NCI-H774 (cell line): ENCODE measurements at places on chromosomes 3 and 15.
A peak's percentile ranks its signal among the peaks of the same experiment; 100 is the strongest.

DNA sequence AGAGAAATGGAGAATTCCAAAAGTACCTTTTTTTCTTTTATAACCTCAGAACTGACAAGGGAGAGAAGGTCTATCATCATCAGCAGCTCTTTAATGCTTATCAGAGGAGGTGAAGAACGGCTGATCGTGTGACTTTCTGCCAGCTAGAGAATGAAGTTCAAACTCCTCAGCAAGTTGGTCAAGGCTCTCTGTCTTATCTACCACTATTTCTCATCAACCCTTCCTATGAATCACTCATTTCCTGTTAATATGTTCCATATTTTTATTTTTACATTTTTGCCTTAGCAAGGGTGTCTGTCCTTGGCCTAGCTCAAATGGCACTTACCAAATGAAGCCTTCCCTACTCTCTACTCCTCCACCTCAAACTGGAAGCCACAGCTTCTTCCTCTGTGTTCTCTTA lies 73.1 kb upstream of the TSPAN3 start:
- DNase-seq = no peak

DNA sequence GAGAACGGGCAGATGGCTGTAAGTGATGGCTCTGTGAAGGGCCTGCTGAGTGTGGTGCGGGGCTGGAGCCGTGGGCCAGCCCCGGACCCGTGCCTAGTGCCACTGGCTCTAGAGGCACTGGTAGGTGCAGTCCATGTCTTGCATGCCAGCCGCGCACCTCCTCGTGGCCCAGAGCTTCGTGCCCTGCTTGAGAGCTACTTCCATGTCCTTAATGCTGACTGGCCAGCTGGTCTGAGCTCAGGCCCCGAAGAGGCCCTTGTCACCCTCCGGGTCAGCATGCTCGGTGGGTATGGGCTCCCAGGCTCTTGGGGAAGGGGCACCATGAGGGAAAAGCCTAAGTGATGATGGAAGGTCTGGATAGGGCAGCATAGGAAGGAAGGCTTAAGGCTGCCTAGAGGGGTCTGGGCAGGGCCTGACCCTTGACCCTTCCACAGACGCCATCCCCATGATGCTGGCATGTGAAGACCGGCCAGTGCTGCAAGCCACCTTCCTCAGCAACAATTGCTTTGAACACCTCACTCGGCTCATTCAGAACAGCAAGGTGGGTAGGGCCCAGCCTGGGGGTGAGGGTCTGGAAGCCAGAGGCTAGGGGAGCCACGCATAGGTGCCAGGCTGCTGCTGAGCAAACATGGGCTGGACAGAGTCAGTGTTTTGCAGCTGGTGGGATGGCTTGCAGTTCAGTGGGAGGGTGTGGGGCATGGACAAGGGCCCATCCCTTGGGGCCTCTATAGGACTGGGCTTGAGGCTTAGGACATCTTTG lies 12.1 kb downstream of the NBEAL2 start:
- no peak for DNase-seq

GRCh38 chr3:193796089-193796488 lies 203.1 kb downstream of the OPA1 start:
- no peak for DNase-seq

DNA sequence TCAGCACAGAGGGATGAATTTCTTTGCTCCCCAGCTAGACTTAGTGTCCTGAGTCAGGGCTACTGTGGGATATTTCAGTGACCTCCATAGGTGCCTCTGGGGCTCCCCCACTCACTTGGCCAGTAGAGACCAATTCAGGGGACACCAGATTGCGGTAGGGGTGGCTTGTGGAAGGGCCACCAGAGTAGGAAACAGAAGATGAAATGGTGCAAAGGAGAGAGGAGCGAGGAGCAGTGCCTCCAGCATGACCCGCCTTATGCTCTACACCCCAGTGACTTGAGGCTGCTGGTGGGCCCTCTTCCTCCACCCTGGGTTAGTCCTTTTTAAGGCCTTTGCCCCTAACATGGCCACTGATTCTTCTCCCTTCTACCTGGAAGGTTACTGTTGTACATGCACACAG lies 2.5 kb downstream of the AEN start:
- DNase-seq = no peak

DNA sequence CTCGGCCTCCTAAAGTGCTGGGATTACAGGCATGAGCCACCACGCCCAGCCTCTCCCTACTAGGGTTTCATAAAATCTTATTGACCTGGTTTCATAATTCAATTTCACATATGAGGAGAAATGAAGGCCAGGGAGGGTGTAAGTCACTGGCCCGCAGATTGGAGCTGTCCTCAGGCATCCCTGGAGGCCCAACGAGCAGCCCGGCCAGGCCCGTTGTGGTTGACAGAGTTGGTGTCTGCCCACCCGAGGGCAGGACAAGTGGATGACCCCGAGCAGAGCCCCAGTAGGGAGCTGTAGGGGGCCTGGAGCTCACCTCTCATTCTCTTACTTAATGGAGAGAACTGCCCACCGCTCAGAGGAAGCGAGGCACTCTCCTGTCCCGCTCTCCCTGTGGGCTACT lies 78.9 kb downstream of the CPN2 start:
- no peak for DNase-seq

DNA sequence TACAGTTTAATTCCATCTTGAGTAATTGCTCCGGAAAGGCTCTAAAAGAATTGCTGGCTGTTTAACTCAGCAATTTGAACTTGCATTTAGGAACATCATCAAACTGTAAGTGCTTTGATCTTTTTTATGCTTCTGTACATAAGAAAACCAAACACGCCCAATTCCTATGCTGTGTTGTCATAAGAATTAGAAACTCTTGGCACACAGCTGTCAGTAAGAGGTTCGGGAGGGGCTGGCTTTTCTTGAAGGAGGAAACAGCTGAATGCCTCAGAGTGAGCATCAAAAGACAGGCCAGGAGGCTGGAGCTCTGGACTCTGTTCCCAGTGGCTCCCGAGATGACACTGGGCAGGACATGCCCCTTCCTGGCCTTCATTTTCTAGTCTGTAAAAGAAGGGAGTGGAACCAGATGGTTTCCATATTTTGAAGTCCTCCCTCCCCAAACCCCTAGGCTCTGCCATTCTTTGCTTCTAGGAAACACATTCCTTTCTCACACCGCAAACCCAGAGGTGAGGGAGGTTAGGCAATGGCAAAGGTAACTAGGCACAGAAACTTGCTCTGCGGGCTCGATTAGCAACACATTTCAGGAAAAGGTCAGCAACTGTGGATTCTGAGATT lies 73.7 kb upstream of the DLG1 start:
- no peak for DNase-seq

DNA sequence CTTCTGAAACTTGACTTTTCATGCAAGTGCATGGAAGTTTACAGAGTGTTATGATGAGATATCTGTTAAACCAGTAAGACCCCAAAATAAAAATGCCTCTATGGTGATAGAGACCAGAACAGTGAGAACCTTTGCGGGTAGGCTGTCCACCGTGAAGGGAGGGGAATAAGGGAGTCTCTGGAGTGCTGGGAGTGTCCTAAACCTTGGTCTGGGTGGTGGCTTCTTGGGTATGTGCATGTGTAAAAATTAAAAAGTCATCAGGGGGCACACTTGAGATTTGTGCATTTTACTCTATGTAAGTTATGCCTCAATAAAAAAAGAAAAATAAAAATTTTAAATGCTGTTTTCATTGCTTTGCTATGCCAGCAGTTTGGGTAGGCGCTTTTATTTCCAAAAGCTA lies 38.2 kb upstream of the BNC1 start:
- DNase-seq = no peak

DNA sequence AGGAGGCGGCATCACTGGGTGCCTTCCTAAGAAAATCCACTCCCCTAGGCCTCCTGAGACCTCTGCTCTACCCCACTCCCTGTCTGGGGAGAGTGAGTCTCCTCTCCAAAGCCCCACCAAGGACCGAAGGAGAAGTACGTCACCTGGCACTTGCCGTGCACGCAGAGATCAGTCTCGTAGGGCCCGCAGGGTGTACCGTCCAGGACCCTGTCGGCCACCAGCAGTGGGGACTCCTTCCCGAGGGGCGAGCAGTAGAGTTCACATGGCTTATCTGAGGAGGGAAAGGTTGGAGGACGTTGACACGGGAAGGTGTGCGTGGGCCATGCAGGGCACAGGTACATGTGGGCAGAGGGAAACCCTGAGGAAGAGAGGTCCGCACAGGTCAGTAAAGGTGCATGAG lies 232.9 kb downstream of the ADAMTS17 start:
- DNase-seq = no peak

DNA sequence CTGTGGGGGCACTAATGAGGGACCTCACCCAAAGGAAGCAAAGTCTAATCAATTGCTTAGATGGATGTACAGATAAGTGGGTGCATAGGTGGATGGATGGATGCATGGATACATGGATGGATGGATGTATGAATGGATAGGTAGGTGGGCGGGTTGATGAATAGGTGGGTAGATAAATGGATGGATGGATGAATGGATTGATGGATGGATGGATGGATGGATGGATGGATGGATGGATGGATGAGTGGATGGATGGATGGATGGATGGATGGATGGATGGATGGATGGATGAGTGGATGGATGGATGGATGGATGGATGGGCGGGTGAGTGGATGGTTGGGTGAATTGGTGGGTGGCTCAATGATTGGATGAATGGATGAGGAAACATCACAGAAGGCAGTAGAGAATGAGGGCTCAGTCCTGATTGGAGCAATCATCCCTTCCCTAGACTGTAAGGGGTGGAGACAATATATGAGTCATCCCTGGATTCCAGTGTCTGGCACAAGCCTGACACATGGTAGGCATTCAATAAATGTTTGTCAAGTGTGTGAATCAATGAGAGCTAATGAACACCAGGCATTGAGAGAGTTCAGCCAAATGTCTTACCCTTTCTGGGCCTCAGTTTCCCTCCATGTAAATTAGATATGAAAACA lies 40.4 kb upstream of the PXYLP1 start:
- DNase-seq = no peak

DNA sequence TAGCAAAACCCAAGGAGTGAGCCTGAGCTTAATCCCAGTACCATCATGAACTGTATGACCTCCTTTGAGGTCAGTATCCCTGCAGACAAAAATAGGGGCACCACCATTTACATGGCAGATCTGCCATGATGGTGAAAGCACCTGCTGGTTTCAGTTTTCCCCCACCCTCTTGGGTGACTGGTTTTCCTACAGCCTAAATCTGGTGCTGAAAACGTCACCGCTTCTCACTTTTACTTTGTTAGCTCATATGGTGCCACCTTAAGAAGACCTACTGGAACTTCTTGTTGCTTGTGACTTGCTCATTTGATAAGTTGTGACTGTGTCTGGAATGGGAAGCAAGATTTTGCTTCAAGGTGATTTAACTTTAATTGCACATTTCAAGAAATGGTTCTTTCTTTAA lies 5.1 kb downstream of the PPP1R2 start:
- no peak for DNase-seq

GRCh38 chr3:113285226-113285625 lies 73.9 kb downstream of the BOC start:
- no peak for DNase-seq

GRCh38 chr3:105525531-105525930 lies 158.8 kb downstream of the ALCAM start:
- DNase-seq = no peak

- no peak for DNase-seq
Observed at GRCh38 chr3:87367736-87368135, 91.4 kb upstream of the POU1F1 start.

DNA sequence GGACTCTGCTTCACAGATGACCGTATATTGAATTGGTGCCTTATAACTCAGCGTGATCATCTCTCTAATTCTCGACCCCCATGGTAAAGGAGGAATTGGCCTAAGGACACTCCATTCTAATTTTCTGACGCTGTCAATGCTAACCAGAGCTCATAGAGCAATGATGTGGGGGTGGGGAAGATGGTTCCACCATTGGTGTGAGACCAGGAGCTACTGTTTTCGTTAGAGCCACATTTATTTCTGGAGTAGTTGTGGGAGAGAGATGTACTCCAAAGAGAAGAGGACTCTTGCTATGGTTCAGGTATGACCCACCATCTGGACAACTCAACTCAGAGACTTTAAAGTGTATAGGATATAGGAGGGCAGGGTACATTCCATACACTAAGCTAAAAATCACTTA lies 16.3 kb downstream of the ZBTB38 start:
- no peak for DNase-seq

GRCh38 chr15:72037321-72037720 lies 80.6 kb downstream of the MYO9A start:
- DNase-seq = no peak

DNA sequence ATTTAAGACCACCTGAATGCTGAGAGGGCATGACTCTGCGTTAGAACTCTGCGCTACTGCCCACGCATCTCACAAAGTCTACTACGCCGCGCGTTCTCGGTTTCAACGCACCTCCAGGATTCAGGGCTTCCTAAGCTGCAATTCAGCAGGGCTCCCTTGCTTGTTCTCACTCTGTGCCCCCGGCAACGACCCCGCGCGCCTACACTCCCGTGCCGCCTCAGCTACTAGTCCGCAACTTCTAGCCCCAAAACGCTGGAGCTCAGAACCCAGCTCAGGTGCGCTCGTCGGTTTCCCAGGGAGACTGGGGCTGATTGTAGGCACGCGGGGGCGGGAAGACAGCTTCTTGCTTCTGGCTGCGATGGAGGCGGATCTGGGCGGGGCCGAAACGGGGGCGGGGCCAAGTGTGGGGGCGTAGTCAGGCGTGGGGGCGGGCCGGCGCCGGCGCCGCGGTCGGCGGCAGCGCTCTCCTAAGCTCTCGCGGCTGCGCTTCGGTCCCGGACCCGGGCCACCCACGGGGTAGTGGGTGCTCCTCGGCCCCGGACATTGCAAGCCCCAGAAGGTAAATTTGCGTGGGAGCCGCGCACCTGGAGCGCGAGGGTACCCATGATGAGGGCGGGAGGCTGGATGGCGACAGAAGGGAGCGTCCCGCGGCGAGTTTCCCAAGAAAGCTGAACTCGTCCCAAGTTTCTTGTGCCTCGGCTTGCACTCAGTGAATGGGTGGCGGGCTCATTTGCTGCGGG lies at the start of gene ARHGEF26:
TSS of gene ARHGEF26 (plus strand) at position 430 of the 740 bp plus-strand sequence. CDS start 603 bp downstream, outside the sequence.
- peak; percentile 89 for DNase-seq

- no peak for DNase-seq
Observed at GRCh38 chr3:31312400-31312799, 220.3 kb upstream of the STT3B start.

GRCh38 chr3:113151461-113152031 lies 59.8 kb upstream of the BOC start:
- peak; percentile 34 for DNase-seq

GRCh38 chr3:67674055-67674454 lies 19.6 kb upstream of the SUCLG2 start:
- DNase-seq = no peak

DNA sequence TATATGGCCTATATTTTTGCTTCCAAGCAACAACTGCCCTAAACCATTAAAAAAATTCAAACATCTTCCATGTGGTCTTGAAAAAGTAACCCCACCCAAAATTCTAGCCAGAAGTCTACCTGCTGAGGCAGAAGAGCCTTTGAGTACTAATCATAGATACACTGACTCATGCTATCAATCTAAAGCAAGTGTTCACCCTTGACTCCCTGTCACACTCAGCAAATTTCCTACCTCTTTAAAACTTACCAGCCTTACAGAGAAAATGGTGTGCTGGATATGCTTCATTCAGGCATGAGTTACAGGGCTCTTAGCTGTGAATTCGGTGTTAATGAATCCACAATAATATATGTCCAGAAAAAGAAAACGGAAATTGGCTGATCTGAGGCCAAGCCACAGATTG lies 373.8 kb downstream of the MAGI1 start:
- no peak for DNase-seq

- DNase-seq = peak; percentile 22
Observed at GRCh38 chr3:194671511-194671899, 486 bp downstream of the LSG1 start.
